ENCODE measurements at places on chromosomes 11 and 22.

DNA sequence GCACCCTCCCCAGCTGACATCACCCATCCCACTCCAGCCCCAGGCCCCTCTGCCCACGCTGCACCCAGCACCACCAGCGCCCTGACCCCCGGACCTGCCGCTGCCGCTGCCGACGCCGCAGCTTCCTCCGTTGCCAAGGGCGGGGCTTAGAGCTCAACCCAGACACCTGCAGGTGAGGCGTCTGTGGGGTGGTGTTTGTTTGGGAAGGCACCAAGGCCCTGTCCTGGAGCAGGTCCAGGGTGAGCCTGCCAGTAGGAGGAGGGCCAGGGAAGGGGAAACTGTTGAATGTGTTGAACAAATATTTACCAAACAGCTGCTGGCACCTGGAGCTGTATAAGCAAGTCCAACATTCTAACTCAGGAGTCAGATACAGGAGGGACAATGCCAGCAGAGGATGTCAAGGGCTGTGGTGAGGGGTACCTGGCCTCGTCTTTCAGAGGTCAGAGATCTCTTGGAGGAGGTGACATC is 3.1 kb downstream of the VEGFB start:
- peaks cover 18% of the 10 kb centered on the region for H3K36me3 ChIP-seq
- peaks cover 79% of the 10 kb centered on the region for H3K4me1 ChIP-seq
- H3K4me3 ChIP-seq: no peak overlapping the region
- H3K27ac ChIP-seq: peak overlapping the region; percentile 100
- H3K27me3 ChIP-seq: no peaks in the 10 kb centered on the region

DNA sequence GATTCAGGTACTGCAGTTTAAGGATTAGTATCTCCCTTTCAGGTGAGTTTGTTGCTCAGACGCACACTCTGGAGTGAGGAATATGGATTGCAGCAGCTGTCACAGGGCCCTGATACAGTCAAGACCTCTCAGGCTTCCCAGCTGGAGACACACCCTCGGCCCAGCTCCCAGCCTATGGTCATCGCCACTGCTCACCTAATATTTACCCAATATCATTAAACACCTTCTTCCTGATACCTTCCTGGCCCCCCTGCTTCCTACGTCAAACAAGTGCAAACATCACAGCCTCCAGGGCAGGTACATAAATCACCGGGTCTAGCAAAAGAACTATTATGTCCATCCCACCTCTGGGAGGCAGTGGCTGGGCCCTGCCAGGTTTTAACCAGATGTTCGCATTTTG is 213.3 kb downstream of the MN1 start:
- H3K27ac ChIP-seq: no peak overlapping the region
- no peak overlapping the region for H3K4me3 ChIP-seq
- no peaks in the 10 kb centered on the region for H3K36me3 ChIP-seq
- H3K27me3 ChIP-seq: no peaks in the 10 kb centered on the region
- peak; percentile 42 for DNase-seq
- no peaks in the 10 kb centered on the region for H3K4me1 ChIP-seq

DNA sequence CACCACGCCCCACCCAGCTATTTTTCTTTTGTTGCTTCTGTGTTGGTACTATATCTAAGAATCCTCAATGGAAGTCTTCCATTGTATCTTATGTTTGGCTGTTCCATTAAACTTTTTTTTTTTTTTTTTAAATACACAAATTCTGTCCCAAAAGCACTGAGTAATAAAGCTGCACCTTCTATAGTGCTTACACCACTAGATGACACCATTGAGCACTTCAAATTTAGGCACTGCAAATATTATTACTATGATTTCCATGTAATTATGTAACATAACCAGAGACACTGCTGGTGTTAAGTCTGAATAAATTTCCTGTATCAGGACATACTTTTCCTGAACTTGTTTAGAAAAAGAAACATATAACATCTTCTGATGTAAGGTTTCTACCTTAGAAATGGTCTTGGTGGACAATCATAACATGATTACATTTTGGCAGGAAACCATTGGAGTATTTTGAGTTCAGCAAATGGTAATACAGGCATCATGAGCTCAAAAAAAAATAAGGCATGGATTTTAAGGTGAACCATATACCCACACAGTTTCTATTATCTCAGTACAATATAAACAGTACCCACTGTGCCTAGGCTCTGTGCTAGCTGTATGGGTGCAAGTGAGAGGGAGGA is 110.5 kb downstream of the ATG16L2 start:
- no peaks in the 10 kb centered on the region for H3K27me3 ChIP-seq
- H3K4me3 ChIP-seq: no peak overlapping the region
- DNase-seq: no peak
- no peaks in the 10 kb centered on the region for H3K36me3 ChIP-seq
- peaks cover 5% of the 10 kb centered on the region for H3K4me1 ChIP-seq

GRCh38 chr11:102600666-102601065 is 24.5 kb downstream of the MMP20 start:
- H3K27me3 ChIP-seq: no peaks in the 10 kb centered on the region
- no peak for DNase-seq
- H3K4me1 ChIP-seq: no peaks in the 10 kb centered on the region

GRCh38 chr11:79174045-79175008 is 266.5 kb downstream of the TENM4 start:
- no peak for DNase-seq
- no peaks in the 10 kb centered on the region for H3K36me3 ChIP-seq
- no peak overlapping the region for H3K4me3 ChIP-seq
- no peak overlapping the region for H3K27ac ChIP-seq
- H3K27me3 ChIP-seq: no peaks in the 10 kb centered on the region

GRCh38 chr11:21625982-21626381 is 566.9 kb upstream of the ANO5 start:
- H3K27ac ChIP-seq: no peak overlapping the region
- H3K27me3 ChIP-seq: no peaks in the 10 kb centered on the region
- H3K36me3 ChIP-seq: no peaks in the 10 kb centered on the region
- H3K4me3 ChIP-seq: no peak overlapping the region

DNA sequence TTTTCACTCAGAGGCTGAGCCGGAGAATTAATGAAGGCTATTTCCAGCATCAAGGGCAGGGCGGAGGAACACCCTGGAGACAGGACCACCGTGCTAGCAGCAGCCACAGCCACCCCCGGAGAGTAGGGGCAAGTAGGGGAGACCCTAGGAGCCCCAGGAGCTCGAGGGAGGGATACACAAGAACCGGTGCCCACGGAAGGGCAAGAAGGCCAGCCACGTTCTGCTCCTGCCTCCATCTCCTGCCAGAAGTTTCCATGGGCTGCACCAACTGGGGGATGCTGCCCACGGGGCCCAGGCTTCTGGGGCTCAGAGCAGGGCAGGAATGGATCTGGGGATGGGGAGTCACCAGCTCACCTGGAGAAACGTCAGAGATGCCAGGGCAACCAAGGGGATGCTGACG is 626.8 kb downstream of the TBC1D22A start:
- H3K4me3 ChIP-seq: no peak overlapping the region
- no peaks in the 10 kb centered on the region for H3K36me3 ChIP-seq
- no peak overlapping the region for H3K27ac ChIP-seq
- H3K27me3 ChIP-seq: no peaks in the 10 kb centered on the region

DNA sequence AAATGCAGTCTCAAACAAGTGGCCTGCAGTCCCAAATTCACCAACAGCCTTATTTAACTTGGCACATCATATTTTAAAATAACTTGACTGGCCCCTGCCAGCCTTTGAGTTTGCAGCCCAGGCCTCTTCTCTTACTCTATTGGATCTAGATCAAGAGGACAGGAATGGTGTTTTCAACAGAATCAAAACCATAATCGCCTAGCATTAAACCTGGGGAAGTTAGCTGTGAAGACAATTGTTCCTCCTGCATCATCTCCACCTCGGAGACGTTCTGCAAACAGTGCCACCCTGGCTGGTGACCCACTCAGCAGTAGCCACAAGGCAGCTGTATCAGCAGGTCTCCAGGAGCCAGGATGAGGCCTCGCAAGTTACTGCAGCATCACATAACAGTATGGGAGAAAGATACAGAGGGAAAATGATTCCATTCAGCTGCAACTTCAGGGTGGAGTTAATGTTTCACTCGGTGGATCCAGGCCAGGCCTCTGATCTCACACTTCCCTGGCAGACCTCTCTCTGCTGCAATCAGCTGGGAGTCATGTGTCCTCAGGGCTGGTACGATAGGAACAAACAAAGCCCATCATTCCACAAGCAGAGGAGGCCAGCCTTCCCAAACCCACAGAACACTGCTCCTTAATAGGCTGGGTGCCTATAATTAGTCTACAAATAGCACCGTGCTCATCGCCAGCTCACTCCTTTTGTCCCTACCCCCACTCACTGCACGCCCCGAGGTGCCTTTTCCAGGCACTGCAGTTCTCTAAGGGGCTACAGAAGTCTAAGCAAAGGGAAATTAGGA is 18.6 kb upstream of the SCN2B start:
- no peak overlapping the region for H3K4me3 ChIP-seq
- H3K36me3 ChIP-seq: no peaks in the 10 kb centered on the region
- H3K27ac ChIP-seq: peak overlapping the region; percentile 62
- no peaks in the 10 kb centered on the region for H3K27me3 ChIP-seq
- H3K4me1 ChIP-seq: peaks cover 28% of the 10 kb centered on the region

GRCh38 chr11:61507012-61507768 is 1.4 kb upstream of the LRRC10B start:
- DNase-seq: no peak
- H3K27me3 ChIP-seq: peaks cover 54% of the 10 kb centered on the region

- H3K27me3 ChIP-seq: no peaks in the 10 kb centered on the region
- no peak overlapping the region for H3K4me3 ChIP-seq
- no peak overlapping the region for H3K27ac ChIP-seq
- peaks cover 9% of the 10 kb centered on the region for H3K4me1 ChIP-seq
Observed at GRCh38 chr22:20887375-20887774, 28.6 kb downstream of the SNAP29 start.

DNA sequence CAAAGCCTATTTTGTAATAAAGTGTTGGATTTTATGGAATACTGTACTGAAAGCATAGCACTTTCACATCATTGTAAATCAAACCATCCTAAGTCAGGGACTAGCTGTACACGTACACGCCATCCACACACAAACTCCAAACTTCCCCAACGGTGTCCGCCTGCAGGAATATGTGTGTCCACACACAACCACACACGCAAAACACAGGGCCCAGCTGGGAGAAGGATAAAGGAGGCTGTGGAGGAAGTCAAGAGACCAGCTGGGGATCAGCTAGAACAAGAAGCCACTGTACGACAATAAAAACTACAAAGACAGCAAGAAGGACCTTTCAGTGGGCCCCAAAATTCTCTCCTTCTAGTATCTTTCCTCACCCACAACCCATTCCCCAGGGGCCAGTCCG is 1.6 kb downstream of the TRIM29 start:
- peak; percentile 17 for DNase-seq
- peaks cover 38% of the 10 kb centered on the region for H3K27me3 ChIP-seq
- H3K4me3 ChIP-seq: no peak overlapping the region
- no peaks in the 10 kb centered on the region for H3K4me1 ChIP-seq
- H3K27ac ChIP-seq: no peak overlapping the region

GRCh38 chr11:11173316-11174025 is 179.6 kb downstream of the CSNK2A3 start:
- no peak for DNase-seq
- no peaks in the 10 kb centered on the region for H3K27me3 ChIP-seq
- no peak overlapping the region for H3K27ac ChIP-seq
- H3K4me3 ChIP-seq: no peak overlapping the region
- H3K4me1 ChIP-seq: no peaks in the 10 kb centered on the region

- no peaks in the 10 kb centered on the region for H3K36me3 ChIP-seq
- peak; percentile 74 for DNase-seq
- H3K27me3 ChIP-seq: peaks cover 62% of the 10 kb centered on the region
Observed at GRCh38 chr11:64675450-64676260, 47.3 kb downstream of the NRXN2 start.

- peaks cover 26% of the 10 kb centered on the region for H3K4me1 ChIP-seq
- H3K36me3 ChIP-seq: no peaks in the 10 kb centered on the region
- peak overlapping the region; percentile 83 for H3K27ac ChIP-seq
- H3K27me3 ChIP-seq: no peaks in the 10 kb centered on the region
Observed at GRCh38 chr11:15969701-15970329, 386.5 kb downstream of the SOX6 start.

GRCh38 chr11:32434356-32435151 is 785 bp downstream of the WT1 start:
- H3K36me3 ChIP-seq: no peaks in the 10 kb centered on the region
- H3K4me1 ChIP-seq: peaks cover 74% of the 10 kb centered on the region
- peak; percentile 41 for DNase-seq
- H3K27ac ChIP-seq: no peak overlapping the region

- H3K27me3 ChIP-seq: no peaks in the 10 kb centered on the region
- DNase-seq: no peak
- no peaks in the 10 kb centered on the region for H3K36me3 ChIP-seq
- H3K4me1 ChIP-seq: no peaks in the 10 kb centered on the region
Observed at GRCh38 chr11:134783234-134783633, 371.2 kb upstream of the B3GAT1 start.

- peaks cover 73% of the 10 kb centered on the region for H3K4me1 ChIP-seq
- no peak overlapping the region for H3K27ac ChIP-seq
- no peaks in the 10 kb centered on the region for H3K27me3 ChIP-seq
- peak; percentile 24 for DNase-seq
Observed at GRCh38 chr11:64762277-64762673, 2.5 kb upstream of the PYGM start.

DNA sequence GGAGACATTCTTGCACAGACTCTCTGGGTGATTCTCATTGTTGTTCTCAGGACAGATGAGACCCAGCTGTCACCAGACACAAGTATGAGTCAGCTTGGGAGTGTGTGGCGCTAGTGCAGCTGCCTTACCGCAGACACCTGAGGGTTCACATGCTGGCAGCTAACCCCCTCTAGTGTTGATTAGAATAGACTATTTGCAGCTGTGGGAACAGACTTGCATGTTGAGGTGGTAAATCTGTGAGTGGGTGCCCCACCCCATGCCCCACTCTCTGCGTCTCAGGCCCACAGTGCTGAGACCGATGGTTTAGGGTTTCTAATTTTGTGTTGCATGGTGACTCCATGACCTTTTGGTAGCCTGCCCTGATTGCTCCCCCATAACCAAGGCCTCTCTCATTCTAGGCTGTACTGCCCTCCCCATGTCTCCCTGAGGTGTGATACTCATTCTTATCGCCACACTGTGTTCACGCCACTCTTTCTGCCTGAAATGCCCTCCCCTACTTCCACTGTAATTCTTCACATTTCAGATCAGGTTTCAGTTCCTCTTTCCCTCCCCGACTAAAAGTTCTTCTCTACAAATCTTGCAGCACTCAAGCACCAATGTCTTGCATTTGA is 73.7 kb upstream of the KIRREL3 start:
- H3K36me3 ChIP-seq: no peaks in the 10 kb centered on the region
- H3K27ac ChIP-seq: no peak overlapping the region
- H3K4me1 ChIP-seq: no peaks in the 10 kb centered on the region

DNA sequence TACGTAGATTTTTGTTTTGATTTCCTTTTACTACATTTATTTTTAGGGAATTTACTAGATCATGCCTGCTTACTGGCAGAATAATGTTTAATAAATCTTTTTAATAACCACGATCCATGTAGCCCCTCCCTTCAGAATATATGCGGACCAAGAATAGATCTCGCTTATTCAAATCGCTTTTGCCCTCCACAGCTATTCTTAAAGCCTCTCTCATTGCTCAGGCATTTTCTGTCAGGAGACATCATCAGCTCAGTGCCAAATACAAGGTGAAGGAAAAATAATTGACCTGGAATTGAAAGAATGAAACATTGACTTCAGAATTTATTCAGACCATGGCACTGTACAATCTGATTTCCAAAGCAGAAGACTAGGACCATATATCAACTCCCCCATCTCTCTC is 10.0 kb upstream of the JAML start:
- H3K4me3 ChIP-seq: no peak overlapping the region
- DNase-seq: no peak
- no peak overlapping the region for H3K27ac ChIP-seq
- H3K36me3 ChIP-seq: peaks cover 44% of the 10 kb centered on the region
- H3K27me3 ChIP-seq: no peaks in the 10 kb centered on the region
- peaks cover 2% of the 10 kb centered on the region for H3K4me1 ChIP-seq
